ENCODE measurements at places on chromosomes 11 and 22.

DNA sequence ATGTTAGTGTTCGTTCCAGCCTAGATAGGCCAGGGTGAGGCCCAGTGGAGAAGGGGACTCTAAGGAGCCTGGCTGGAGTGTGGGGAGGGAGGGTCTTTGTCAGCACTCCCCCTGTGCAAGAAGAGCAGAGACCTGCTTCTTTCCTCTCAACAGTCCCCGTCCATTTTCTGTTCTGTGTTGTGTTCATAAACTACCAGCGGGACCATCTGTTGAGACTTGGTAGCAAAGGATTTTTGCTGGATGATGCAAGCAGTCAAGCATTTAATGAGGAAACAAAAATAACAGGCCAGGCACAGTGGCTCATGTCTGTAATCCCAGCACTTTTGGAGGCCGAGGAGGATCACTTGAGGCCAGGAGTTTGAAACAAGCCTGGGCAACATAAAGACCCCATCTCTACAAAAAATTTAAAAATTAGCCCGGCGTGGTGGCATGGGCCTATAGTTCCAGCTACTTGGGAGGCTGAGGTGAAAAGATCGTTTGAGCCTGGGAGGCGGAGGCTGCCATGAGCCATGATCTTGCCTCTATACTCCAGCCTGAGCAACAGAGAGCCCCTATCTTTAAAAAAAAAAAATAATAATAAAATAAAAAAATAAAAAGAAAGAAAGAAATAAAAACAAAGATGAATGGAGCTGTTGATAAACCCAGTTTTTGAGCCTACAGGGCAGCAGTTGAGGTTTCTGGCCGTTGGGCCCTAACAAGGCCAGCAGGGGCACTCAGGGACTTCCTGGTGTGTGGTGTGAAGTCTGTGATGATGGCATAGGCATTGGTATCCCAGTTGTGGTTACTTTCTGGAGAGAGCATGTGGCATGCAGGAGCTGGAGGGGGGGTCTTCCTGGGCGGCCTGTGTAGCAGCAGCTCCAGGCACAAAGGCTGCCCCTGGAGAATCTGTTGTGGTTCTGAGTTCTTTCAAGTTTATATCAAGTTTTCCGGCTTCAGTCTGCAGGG is 1.7 kb upstream of the TXNRD2 start:
- no peak for DNase-seq

DNA sequence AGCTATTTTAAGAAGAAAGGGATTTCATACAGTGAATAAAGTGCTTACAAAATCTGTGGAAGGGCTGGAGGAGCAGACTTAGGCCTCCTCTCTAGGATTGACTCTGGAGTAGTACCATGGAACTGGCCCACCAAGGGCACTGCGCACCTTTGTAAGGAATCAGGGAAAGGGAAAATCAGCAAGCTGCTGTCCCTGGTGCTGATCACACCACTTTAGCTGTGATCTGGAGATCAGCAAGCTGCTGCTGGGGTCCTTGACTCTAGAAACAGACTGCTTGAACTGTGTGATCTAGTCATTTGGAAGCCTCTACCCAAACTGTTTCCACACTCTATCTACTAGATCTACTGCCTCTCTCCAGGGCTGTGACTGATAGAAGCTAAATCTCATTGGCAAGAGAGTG is 18.4 kb upstream of the TECTA start:
- DNase-seq, result no peak

DNA sequence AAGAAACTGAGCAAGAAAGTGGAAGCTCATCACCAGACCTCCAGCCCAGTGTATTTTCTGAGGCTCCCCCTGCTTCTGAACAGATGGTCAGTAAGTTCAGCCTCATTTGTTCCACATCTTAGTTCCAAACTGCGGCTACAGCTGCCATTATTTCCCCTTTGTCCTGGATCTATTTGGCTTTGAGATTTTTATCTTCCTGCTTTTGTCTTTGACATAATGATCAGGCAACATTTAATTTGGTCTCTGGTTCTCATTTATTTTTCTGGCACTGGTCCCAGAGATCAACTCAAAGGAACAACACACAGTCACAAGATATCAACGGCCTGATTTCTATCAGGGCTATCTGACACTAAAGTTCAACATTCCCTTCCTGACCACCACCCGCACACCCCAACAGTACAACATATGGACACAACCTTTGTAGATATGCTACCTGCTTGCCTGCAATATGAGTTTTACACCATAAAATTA is 137.5 kb downstream of the FAM76B start:
- no peak for DNase-seq

DNA sequence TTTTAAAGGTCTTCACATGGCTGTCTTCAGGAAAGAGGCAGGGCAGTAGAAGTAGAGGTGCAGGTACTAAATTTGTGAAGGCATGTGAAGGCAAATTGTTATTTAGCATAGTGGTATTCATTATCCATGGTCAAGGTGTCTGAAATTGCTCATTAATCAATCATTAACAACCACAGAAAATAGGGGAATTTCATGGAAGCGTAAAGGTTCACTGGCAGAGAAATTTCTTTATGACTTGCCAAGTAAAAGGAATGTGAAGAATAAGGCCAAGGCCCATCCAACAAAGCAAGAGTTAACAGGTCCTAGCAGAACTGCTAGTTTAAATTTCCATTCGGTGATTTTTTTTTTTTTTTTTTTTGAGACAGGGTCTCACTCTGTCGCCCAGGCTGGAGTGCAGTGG is 59.0 kb downstream of the RSF1 start:
- no peak for DNase-seq

DNA sequence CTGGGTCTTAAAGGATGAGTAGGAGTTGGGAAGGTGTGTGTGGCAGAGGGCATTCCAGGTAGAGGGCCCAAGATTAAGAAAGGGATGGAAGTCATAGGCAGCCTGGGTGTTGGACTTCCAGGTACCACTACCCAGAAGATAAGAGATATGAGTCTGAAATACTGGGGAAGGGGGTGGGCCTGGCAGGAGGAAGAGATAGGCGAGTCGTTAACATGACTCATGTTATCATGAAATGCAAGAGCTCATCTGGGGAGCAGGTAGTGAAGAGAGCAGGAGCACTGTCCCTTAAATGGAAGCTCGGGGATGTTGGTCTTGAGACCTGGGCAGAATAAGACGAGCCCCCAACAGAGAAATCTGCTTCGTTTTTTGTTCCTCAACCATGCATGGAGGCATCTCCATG is 10.2 kb downstream of the ZC3H7B start:
- DNase-seq, result no peak

- no peak for DNase-seq
These were observed 10.8 kb upstream of the PDGFB start for GRCh38 chr22:39255449-39256185.

DNA sequence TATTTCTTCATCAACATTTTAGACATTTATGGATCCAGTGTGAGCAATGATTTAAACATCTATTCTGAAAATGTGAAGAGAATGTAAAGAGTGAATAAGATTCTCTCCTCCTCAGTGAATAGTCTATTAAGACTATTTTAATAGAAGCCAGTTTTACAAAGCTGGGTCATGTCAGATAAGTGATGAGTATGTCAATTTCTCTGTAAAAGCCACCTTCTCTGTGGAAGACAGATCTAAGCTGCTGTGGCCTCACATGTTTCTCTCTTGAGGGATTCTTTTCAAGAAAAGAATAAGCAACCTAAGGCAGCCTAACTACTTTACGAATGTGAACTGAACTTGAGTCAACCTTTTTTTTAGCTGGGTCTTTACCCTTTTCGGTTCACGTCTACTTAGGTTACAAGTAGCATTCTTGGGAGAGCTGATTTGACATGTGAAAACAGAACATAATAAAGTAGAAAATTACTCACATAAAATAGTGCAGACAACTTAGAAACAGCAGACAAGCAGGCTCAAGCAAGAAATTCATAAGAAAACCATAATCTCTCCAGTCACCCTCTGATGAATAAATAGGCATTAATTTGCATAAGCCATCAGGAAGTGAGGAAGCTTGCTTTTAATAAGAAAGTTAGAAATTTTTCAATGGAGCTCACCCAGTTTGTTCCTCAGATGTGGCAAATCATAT is 9.9 kb downstream of the CTSC start:
- no peak for DNase-seq

GRCh38 chr11:28461338-28461737 is 353.1 kb downstream of the METTL15 start:
- DNase-seq, result no peak

GRCh38 chr11:48063424-48063978 is 83.1 kb downstream of the PTPRJ start:
- DNase-seq, result no peak

- no peak for DNase-seq
These were observed 33.7 kb downstream of the MRGPRX2 start for GRCh38 chr11:19026862-19027261.

- no peak for DNase-seq
These were observed 33.2 kb downstream of the PAK1 start for GRCh38 chr11:77440678-77441077.

GRCh38 chr22:45837508-45837907 is 139.5 kb downstream of the WNT7B start:
- DNase-seq, result no peak

DNA sequence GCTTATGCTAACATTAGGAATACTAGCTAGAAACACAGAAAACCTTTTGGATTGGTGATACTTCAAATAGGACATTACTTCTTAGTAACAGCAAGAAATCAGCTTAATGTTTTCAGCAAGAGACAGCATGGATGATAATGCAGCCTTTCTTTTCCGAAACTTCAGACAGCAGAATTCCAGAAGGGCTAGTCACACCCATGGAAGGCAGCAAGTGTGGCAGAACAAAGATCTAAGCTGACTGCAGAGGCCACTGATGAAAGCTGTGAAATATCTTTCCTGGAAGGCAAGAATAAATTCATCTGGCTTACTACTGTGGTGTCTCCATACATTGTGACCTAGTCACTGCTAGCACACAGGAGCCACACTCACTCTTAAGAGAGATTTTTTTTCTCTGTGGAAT is 100.3 kb downstream of the CCDC83 start:
- DNase-seq, result no peak

- DNase-seq, result no peak
These were observed 53.6 kb downstream of the CECR2 start for GRCh38 chr22:17422736-17423343.

DNA sequence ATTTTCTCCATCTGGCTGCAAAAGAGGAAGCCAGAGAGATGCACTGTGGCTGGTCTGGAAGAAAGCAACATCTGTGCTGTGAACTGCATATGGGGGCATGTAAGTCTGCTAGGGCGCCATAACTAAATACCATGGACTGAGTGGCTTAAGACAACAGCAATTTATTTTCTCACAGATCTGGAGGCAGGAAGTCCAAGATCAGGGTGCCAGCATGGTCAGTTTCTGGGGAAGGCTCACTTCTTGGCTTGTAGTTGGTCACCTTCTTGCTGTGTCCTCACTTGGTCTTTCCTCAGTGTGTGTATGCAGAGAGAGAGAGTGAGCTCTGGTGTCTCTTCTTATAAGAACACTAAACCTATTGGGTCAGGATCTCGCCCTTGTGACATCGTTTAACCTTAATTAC is 34.9 kb upstream of the POLD3 start:
- DNase-seq, result no peak

DNA sequence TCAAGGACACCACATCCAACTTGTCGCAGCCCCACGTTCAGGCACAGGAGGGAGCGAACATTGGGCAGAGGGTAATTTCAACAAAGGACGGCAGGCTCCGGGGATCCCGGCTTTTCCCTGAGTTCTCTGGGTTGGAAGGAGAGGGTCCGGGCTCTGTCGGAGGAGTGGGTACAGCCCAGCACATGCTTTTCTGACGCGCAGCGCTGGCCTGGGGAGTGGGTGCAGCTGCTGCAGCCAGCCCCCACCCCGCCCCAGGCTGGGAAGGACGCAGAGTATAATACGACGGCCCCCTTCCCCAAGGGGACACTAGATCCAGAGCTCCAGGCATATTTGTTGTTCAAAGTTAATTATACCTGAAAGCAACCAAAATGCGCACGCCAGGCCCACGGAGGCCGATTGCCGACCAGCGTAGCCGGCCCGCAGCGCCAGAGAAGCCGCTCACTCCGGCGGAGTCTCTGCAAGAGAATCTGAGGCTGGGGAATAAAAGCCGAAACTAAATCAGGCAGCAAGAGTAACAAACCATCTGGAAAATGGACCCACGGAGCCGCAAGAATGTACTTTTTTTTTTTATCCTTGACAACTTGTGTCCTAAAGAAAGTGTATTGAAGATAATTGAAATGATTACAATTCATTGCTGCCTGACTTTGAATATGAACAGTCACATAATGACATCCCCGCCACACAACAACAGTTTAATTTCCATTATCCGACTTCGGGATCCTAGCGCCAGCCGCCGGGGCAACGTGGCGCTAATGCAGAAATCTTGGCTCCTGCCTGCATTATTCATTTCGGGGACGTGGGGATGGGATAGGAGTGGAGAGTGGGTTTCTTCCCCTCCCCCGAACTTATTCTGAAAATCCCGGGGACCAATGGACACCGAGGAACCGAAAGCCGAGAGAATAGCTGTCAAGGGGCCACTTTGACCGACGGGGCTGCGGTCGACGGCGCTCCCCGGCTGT is 14.0 kb upstream of the PAX6 start:
- DNase-seq, result no peak

GRCh38 chr11:723120-723883 is 17.3 kb downstream of the EPS8L2 start:
- DNase-seq, result peak; percentile 42

DNA sequence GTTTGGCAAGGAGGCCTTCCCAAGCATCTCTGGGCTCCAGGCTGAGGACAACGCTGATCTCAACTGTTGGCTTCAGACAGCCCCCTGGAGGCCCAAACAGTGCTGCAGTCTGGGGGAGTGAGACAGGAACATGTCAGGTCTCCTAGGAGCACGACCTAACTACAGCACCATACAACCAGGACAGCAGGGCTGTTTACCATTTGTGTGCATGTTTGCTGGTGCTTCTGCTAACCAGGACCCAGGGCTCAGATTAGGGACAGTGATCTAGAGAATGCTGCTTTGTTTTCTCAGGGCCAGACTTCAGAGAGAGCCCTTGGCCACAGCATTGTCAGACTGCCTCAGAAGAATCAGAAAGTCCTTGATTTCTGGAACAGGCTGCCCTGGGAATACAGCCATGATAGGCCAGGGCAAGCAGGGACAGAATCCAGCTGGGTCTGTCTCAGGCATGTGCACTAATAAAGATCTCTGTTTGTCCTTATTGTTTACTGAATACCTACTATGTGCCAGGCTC is 126.5 kb downstream of the VPREB1 start:
- DNase-seq, result no peak

DNA sequence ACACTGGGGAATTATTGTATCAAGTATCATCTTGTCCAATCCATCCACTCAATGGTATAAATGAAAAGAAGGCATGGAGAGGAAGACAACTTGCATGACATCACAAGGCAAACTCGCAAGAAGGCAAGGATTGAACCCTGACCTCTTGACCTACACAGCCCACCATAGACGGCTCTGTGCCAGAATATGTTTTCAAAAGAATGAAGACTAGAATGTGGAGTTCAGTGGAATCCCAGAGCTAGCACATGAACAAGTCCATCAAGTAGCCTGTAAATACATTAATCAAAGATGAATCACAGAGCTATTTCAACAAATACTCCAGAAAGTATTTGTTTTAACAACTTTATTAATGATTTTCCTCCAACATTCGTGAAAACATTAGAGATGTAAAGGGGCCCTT is 189.7 kb downstream of the GUCY1A2 start:
- no peak for DNase-seq

- DNase-seq, result no peak
These were observed 871 bp upstream of the TOLLIP start for GRCh38 chr11:1310318-1310687.
